ENCODE measurements at places on chromosomes 4 and X.

- peaks cover 6% of the 10 kb centered on the region for H3K27me3 ChIP-seq
- H3K4me1 ChIP-seq = peaks cover 43% of the 10 kb centered on the region
- no peak for DNase-seq
- H3K4me3 ChIP-seq = peak overlapping the region; percentile 90
Measured at GRCh38 chrX:72274526-72274925, 2.5 kb downstream of the RPS4X start.

DNA sequence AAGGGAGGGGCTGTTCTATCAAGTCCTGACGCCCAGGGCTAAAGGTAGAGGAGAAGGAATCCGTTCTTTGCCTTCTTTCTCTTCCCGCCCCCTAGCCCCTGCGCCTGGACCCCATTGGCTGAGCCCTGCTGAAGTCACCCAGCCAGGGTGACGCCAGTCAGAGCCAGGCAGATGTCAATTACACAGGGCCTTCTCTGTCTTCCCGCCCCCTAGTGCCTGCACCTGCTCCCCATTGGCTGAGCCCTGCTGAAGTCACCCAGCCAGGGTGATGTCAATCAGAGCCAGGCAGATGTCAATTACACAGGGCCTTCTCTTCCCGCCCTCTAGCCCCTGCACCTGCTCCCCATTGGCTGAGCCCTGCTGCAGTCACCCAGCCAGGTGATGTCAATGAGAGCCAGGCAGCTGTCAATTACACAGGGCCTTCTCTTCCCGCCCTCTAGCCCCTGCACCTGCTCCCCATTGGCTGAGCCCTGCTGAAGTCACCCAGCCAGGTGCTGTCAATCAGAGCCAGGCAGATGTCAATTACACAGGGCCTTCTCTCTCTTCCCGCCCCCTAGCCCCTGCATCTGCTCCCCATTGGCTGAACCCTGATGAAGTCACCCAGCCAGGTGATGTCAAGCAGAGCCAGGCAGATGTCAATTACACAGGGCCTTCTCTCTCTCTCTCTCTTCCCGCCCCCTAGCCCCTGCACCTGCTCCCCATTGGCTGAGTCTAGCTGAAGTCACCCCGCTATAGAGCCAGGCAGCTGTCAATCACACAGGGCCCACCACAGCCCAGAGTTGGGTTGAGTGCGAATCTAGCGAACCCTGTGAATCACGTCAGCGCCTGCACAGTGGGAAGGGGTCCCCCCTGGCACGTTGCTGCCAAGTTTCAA, 46.4 kb downstream of the ASMT start:
- H3K27me3 ChIP-seq = no peaks in the 10 kb centered on the region
- no peak for DNase-seq
- H3K36me3 ChIP-seq = no peaks in the 10 kb centered on the region
- H3K27ac ChIP-seq = no peak overlapping the region
- peaks cover 14% of the 10 kb centered on the region for H3K4me1 ChIP-seq
- H3K4me3 ChIP-seq = no peak overlapping the region

GRCh38 chrX:13383907-13384306, 64.1 kb upstream of the ATXN3L start:
- H3K4me1 ChIP-seq = peaks cover 21% of the 10 kb centered on the region
- no peak overlapping the region for H3K4me3 ChIP-seq
- H3K27ac ChIP-seq = no peak overlapping the region
- no peak for DNase-seq

- H3K27me3 ChIP-seq = no peaks in the 10 kb centered on the region
- H3K27ac ChIP-seq = no peak overlapping the region
- peaks cover 13% of the 10 kb centered on the region for H3K36me3 ChIP-seq
- no peaks in the 10 kb centered on the region for H3K4me1 ChIP-seq
- no peak overlapping the region for H3K4me3 ChIP-seq
Measured at GRCh38 chrX:132292793-132293192, 73.5 kb upstream of the RAP2C start.

- no peak overlapping the region for H3K4me3 ChIP-seq
- no peak for DNase-seq
- no peak overlapping the region for H3K27ac ChIP-seq
Measured at GRCh38 chr4:94472056-94472826, 20.5 kb downstream of the PDLIM5 start.

All from mesothelial cell of epicardium (in vitro differentiated cells).